ENCODE measurements at places on chromosomes 11 and 22.

DNA sequence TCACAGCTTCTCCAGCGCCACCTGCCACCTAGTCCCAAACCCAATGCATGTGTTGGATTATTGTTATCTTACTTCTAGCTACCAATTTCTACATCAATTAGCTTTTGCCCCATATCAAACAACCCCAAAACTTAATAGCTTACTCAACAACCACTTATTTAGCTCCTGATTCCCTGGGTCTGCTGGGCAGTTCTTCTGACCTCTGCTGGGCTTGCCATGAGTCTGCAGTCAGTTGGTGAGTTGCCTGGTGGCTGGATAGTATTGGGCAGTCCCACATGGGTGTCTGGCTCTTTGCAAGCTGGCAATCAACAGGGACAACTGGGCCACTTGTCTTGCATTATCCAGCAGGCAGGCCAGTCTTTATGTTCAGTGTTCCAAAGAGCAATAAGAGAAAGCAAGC is 13.6 kb upstream of the MS4A15 start:
- DNase-seq: no peak

DNA sequence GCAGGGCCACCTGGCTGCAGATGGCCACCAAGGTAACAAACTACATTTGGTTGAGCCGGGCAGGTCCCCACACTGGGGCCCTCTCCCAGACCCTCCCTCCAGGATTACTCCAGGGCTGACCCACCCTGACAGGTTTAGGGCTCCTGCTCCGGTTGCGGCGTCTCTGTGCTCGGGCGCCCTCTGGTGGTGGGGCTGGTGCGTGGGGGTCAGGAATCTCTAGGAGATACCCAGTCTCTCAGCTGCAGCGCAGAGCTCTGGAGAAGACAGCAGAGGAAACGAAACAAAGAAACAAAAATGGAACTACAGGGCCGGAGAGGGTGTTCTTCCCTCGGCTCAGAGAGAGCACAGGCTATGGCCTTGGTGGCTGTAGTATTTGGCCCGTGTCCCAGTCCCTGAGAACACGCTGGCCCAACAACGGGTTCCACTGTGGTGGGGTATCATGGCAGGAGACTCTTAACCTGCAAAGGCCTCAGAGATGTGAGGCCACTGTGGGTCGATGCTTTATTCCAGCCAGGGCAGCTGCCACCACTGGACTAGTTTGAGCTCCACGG is 2.4 kb downstream of the C11orf96 start:
- DNase-seq: peak; percentile 49

- no peak for DNase-seq
Measured at GRCh38 chr22:32058656-32059260, 15.7 kb downstream of the SLC5A1 start.

DNA sequence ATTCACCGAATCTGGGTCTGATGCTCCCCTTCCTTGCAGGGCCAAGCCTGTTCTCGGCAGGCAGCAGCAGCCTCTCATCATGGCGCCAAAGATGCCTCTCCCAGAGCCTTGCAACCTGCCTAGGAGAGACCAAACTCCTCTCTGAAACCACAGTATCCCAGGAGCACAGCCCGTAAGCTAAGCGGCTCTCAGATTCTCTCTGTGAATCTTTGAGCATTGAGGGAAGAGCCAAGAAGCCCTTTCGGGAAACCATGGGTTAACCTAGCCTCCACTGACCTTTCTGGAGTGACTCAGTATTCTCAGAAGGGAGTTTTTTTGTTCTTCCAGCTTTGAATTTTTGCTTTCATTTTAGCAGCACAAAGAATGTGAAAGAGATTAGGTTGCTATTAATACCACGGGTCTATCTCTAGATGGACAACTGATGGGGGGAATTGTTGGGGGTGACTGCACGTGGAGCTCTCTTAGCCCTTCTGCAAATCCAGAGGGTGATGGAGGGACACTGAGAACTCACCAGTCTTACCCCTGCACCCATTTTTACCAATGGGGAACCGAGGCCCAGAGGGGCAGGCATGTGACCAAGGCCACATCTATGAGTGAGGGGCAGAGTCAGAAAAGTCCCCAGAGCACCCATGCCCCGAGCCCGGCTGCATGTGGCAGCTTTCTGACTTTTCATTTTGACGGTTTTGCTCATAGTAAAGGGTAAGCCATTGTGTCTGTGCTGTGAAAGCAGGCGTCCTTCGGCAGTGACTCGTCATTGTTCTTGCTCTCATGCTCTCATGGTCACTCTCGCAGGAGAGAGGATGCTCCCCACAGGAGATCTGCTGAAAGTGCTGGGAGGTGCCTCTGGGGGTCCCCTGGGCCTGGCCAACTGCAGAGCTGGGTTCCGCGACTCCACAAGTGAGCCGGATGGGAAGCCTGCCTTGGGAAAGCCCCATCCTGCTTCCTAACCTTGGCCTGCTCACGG is 36.0 kb downstream of the IRAG1 start:
- DNase-seq: no peak

DNA sequence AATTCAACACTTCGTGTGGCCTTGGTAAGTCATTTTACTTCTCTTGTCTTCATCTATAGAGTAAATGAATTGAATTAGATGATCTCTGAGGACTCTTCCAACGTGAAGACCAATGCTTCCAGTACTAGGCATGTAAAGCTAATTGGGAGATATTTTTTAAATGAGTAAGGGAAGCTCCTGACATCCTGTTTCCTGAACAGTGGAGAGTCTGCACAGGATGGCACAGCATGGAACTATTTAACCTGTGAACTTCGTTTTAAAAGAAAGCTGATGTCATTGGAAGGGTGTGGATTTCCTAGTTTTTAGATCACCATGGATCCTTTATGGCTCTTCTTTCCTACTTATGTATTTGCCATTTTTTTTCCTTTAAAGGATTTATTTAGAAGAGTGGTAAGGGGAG is 48.4 kb upstream of the HSD17B12 start:
- no peak for DNase-seq

DNA sequence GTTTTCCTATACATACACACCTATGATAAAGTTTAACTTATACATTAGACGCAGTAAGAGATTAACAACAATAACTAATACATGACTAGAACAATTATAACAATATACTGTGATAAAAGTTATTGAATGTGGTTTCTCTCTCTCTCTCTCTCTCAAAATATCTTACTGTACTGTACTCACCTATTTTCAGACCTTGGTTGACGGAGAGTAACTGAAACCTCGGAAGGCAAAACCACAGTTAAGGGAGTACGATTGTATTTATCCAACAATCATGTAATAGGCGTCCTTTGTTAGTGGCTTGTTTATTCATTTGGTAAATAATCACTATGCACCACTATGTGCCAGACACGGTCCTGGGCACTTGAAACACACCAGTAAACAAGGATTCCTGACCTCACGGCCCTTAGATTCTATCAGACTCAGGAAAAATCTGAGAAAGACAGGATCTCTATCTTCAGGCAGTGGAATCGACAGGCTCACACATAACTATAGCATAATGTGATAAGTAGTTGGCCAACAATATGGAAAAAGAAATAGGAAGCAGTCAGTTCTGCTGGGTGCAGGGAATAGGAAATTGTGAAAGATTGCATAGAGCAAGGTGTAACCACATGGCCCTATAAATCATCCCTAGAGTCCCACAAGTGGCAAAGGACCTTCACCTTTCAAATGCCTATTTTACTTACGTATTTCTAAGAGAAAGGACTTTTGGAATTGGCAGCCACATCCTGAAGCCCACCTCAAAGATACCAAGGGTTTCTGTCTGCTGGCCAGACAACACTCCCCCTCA is 12.0 kb downstream of the ETS1 start:
- DNase-seq: no peak

DNA sequence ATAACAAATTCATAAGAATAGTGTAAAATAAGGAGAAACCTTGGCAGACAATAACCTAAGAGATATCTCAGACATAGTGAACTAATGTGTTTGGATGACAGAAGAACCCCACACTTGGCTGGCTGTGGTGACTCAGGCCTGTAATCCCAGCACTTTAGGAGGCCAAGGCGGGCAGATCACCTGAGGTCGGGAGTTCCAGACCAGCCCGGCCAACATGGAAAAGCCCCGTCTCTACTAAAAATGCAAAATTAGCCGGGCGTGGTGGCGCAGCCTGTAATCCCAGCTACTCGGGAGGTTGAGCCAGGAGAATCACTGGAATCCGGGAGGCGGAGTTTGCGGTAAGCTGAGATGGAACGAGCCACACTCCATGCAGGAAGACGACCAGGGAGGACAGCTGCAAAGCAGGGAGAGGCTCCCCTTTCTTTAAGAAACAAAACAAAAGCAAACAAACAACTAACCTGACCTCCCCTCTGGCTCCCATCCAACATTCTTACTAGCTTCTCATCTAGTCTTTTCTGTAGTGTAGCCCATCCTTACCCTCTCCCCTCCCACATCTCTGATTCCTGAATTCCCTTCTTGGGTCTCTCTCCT is 84.2 kb downstream of the ZNF280B start:
- DNase-seq: no peak

DNA sequence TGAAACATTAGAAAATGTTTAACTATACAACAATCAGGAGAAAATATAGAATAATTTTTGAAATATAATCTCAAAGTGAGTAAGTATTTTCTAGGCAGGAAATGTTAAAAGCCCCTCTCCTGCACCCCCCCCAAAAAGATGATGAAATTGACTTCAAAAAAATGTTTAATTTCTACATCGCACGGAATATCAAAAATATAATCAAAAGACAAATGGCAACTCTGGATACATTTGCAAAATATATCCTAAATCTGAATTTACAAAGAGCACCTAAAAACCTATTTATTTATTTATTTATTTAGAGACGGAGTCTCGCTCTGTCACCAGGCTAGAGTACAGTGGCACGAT is 36.9 kb downstream of the OR4D9 start:
- DNase-seq: no peak

- DNase-seq: no peak
Measured at GRCh38 chr22:26904483-26904882, 247.1 kb downstream of the MIAT start.

DNA sequence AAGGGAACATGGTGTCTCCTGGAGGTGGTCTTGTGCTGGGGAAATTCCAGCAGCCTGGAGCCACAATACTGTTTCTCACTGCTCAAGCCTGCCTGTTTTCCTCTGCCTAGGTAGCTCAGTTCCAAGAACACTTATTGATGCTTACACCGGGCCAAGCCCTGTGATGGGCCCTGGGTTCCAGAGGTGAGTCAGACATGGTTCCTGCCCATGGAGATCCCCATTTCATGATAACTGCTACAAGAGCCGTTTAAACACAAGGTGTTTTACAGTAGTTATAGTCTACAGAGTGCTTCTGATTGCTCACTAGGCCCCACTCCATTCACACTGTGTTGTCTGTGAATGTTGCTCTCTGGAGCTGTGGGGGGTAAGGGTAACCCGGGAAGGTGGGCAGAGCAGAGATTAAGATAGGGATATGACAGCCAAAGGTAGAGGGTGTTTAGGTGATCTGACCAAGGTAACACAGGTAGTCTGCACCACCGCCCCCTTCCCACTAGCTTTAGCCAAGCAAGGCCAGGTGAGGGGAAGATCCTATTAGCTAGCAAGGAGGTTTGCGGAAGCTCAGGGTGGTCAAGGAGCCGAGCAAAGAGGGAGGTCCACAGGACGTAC is 696 bp upstream of the MICAL2 start:
- DNase-seq: no peak

DNA sequence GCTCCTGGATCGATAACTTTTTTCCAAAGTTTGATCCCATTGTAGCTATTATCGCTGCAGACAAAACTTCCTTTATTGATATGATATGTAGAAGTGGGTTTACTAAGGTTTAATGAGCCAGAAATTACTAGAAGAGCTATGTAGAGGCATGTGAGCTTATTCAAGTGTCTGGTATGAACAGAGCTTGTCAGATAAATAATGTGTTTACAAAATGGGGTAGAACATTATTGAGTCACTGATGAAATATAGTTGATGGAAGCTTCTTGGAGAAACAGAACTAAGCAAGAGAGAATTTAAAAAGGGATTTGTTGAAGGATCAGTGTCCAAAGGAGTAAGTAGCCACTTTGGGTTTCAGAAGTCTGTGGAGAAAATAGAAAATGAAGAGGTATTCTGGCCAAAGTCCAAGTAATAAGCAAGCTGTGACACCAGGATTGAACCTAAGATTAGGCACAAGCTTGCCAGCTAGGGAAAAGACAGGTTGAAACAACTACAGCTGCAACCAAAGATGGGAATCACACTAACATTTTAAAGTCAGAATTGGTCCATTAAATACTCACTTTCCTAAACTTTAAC is 104.3 kb downstream of the MAML2 start:
- no peak for DNase-seq

GRCh38 chr11:134266440-134266839 is 9.7 kb upstream of the GLB1L3 start:
- no peak for DNase-seq

DNA sequence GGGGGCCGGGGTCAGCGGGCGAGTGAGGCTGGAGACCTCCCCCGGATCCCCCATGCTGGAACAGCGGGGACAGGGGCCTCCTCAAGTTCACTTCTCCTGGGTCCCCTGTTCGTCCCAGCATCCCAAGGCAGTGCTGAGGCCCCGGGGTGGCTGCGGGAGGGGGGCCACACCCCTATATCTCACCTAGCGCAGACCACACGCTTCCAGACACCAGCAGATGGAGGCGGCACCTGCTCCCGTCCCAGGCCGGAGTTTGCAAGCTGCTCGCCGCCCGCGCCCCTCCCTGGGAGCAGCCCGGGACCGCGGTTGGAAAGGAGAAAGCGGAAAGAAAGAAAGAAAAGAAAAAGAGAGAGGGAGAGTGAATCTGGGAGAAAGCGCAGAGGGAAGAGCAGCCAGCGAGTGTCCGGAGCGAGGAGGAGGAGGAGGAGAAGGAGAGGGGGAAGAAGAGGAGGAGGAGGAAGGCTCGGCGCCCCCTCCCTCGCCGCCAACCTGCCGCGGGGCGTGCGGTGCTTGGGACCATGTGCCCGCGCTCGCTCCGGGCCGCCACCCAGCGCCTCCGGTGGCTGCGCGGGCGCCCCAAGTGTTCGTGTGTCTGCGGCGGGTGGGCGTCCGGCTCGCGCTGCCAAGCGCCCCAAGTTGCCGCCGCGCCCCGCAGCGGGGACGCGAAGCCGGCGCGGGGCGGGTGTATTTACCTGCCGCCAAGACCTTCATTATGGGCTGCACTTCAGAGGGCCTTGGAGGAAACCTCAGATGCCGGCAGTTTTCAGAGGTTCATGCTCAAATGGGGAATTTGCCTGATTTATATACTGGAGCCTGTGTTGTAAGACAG is at the start of gene LIF:
Gene LIF (minus strand): TSS at position 775 of the 829 bp plus-strand sequence. CDS start 64 bp downstream, at position 711.
- no peak for DNase-seq

GRCh38 chr11:90243534-90243933 is 20.7 kb upstream of the CHORDC1 start:
- DNase-seq: no peak

GRCh38 chr22:38033522-38034277 is 23.5 kb upstream of the PICK1 start:
- DNase-seq: peak; percentile 60

GRCh38 chr22:21010426-21011113 is 4.4 kb upstream of the P2RX6 start:
- DNase-seq: no peak

GRCh38 chr11:62705413-62705812 is 1.8 kb downstream of the BSCL2 start:
- no peak for DNase-seq

GRCh38 chr11:67384851-67385366 is 6.9 kb upstream of the RAD9A start:
- peak; percentile 26 for DNase-seq
